ENCODE measurements at places on chromosomes 6 and 20. TPM values are rescaled to one million over a fixed set of nuclear protein-coding genes. Genes with fewer than 3 reads are reported as not detected.

DNA sequence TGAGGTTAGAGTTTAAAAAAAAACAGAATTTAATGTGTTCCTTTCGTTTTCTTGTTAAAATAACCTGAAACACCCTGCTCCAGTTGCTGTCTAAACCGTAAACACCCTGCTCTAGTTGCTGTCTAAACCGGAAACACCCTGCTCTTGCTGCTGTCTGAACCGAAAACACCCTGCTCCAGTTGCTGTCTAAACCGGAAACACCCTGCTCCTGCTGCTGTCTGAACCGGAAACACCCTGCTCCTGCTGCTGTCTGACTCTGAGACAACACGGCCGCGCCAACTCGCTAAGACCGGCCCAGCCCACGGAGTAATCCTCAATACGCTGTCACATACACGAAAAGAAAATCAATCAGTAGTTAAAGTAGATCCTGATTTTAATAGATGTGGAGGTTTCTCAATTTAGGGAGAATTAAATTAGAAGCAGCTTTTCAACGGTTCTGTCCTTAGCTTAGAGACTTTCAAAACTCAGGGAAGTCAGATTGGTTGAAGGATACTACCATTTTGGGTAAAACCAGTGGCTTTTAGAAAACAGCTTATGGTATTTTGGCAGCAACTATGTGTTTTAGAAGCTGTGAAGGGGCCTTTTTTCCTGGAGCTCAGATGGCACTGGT lies 98.3 kb downstream of the RAMACL start:
- H3K4me3 ChIP-seq, result peak overlapping the region; percentile 40
- peak overlapping the region; percentile 99 for H3K27ac ChIP-seq
- H3K27me3 ChIP-seq, result no peaks in the 10 kb centered on the region
- peaks cover 26% of the 10 kb centered on the region for H3K4me1 ChIP-seq
- DNase-seq, result peak; percentile 81
- peaks cover 29% of the 10 kb centered on the region for H3K36me3 ChIP-seq

- H3K36me3 ChIP-seq, result peaks cover 1% of the 10 kb centered on the region
- H3K27ac ChIP-seq, result no peak overlapping the region
- no peaks in the 10 kb centered on the region for H3K27me3 ChIP-seq
- H3K4me1 ChIP-seq, result peaks cover 57% of the 10 kb centered on the region
Measured at GRCh38 chr6:118717106-118717505, 65.7 kb upstream of the CEP85L start.

- no peak overlapping the region for H3K4me3 ChIP-seq
- peaks cover 2% of the 10 kb centered on the region for H3K36me3 ChIP-seq
Measured at GRCh38 chr6:135675862-135676261, 175.6 kb upstream of the PDE7B start.

- no peaks in the 10 kb centered on the region for H3K4me1 ChIP-seq
- DNase-seq, result no peak
- H3K27ac ChIP-seq, result no peak overlapping the region
- H3K4me3 ChIP-seq, result no peak overlapping the region
- no peaks in the 10 kb centered on the region for H3K36me3 ChIP-seq
Measured at GRCh38 chr6:104656235-104656634, 203.5 kb downstream of the HACE1 start.

GRCh38 chr6:136701045-136701444 lies 91.2 kb downstream of the MAP3K5 start:
- no peak for DNase-seq
- H3K4me3 ChIP-seq, result no peak overlapping the region
- H3K27ac ChIP-seq, result no peak overlapping the region
- peaks cover 37% of the 10 kb centered on the region for H3K36me3 ChIP-seq
- H3K4me1 ChIP-seq, result peaks cover 33% of the 10 kb centered on the region

DNA sequence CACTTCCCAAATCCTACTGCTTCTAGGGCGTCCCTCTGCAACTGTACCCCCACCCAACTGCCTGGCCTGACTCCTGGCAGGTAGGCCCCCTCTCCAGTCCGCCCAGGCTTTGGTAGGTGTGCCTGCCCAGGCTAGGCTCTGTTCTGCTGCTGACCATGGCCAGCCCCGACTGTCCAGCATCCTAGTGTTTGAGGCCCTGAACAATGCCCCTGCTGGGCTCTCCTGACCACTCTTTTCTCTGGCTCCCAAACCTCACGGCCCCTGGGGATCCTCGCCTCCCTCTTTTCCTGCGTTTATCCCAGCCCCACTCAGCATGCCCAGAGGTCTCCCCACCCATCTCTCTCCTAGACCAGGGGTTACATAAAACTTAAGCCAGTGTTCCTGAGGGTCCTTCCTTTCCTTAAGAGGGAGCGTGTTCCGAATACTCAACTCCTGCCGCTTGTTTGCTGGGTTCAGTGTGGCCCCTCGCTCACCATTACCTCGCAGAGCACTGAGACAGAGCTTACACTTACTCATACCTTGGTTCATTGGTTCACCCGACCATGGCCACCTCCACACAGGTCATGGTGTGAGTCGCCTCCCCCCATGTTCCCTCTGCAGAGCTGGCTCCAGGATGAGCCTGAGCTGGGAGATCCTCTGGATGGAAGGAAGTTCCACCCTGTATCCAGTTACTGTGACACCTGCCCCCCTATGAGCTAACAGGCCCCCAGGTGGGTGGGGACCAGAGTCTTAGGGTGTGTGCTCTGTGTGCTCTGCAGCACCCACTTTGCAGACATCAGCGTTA lies 21.0 kb upstream of the MYT1 start:
- H3K27me3 ChIP-seq, result no peaks in the 10 kb centered on the region
- no peak overlapping the region for H3K27ac ChIP-seq
- no peaks in the 10 kb centered on the region for H3K4me1 ChIP-seq
- no peak overlapping the region for H3K4me3 ChIP-seq

DNA sequence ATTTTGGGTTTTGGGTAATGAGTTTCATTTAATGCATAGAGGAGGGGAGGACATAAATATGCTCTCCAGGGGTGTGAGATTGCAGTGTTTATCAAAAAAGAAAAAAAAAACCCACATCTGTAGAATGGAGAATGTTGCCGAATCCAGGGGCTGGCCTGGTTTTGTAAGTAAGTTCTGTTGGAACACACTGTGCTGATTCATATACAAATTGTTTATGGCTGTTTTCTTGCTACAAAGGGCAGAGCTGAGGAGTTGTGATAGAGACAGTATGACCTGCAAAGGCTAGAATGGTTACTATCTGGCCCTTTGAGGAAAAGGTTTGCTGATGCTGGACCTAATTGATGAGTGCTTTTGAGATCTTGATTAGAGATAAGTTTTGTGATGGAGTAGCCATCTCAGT lies 30.4 kb downstream of the SCAF8 start:
- peak overlapping the region; percentile 65 for H3K27ac ChIP-seq
- peaks cover 25% of the 10 kb centered on the region for H3K36me3 ChIP-seq
- H3K4me3 ChIP-seq, result no peak overlapping the region
- no peak for DNase-seq
- H3K27me3 ChIP-seq, result no peaks in the 10 kb centered on the region

DNA sequence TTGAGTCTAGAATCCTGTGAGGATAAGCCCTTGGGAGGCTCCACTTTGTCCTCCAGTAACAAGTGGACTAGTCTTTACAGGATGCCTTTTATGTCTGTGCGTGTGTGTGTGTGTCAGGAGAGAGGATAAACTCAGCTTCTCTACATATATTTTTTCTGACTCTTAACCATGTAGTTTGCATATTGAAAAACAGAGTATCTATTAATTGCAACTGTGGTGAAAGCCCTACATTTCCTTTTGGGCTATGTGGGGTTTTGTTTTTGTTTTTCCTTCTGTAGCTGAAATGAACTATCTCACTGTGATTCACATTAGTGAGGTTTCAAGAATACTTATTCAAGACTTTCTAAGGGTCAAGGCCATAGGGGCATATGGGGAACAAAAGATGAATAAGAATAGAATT lies 17.7 kb downstream of the TPBG start:
- no peak overlapping the region for H3K4me3 ChIP-seq
- no peak overlapping the region for H3K27ac ChIP-seq
- no peaks in the 10 kb centered on the region for H3K4me1 ChIP-seq

DNA sequence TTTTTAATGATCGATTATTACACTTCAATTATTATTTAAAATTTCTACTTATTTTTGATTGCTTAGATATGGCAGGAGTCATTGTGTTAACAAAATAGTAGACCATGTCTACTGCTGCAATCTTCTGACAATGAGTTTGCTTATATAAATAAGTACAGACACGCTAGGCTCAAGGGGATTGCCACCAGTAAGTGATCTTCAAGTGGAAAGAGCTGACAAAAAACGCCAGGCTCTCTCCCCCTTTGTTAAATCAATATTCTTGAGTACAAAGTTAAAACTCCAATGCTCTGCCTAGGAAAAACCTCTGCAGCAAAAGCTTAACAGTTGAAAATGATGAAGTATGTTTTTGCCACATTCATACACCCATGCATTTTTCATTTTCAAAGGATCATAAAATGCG lies 738.1 kb downstream of the HDGFL1 start:
- H3K36me3 ChIP-seq, result no peaks in the 10 kb centered on the region
- no peaks in the 10 kb centered on the region for H3K27me3 ChIP-seq
- DNase-seq, result no peak
- no peak overlapping the region for H3K27ac ChIP-seq
- H3K4me1 ChIP-seq, result no peaks in the 10 kb centered on the region

DNA sequence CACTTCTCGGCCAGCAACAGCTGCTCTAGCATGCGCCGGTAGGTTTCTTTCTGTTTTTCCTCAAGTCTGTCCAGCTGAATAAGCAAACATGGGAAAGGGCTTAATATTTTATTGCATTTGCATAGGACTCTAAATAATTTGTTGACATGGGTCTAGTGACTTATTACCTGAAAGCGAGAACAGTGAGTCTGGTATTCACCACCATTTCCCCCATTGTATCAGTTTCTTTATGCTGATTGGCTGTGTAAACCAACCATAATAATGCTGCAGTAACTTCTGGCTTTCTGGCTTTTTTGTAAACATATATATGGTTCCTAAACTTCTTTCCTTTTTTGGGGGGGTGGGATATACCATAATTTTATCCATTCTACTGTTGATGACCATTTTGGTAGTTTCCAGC lies 69.1 kb upstream of the TMEM30A start:
- H3K27me3 ChIP-seq, result peaks cover 29% of the 10 kb centered on the region
- no peaks in the 10 kb centered on the region for H3K36me3 ChIP-seq
- H3K27ac ChIP-seq, result no peak overlapping the region
- peaks cover 1% of the 10 kb centered on the region for H3K4me1 ChIP-seq

GRCh38 chr6:17042422-17043147 lies 59.3 kb upstream of the STMND1 start:
- H3K4me3 ChIP-seq, result no peak overlapping the region
- DNase-seq, result no peak
- no peaks in the 10 kb centered on the region for H3K36me3 ChIP-seq
- H3K27me3 ChIP-seq, result peaks cover 14% of the 10 kb centered on the region

DNA sequence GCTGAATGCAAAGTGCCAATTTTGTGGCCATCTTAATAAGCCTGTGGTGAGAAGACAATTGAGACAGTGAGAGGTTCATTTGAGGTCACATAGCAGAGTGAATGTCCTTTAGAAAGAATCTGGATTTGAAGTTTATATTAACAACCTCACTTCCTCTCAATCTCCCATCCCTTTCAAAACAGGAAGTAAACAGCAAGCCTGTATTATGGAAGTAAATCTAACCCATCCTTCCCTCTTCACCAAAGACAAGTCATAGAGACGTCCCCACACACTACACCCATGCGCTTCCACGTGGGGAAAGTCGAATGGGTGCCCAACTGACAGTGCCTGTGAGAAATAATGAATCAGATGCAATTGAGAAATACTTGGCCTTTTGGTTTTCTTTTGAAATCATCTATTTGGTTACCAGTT lies 28.8 kb upstream of the CCND3 start:
- peaks cover 27% of the 10 kb centered on the region for H3K36me3 ChIP-seq
- H3K27me3 ChIP-seq, result no peaks in the 10 kb centered on the region
- DNase-seq, result no peak
- peaks cover 55% of the 10 kb centered on the region for H3K4me1 ChIP-seq
- peak overlapping the region; percentile 83 for H3K27ac ChIP-seq

- H3K4me3 ChIP-seq, result no peak overlapping the region
- DNase-seq, result no peak
Measured at GRCh38 chr6:127793396-127793795, 107.5 kb downstream of the THEMIS start.

Gene PXMP4
- 21.8 TPM for total RNA-seq

Gene SLC16A10
- total RNA-seq, result 3.2 TPM

Gene C6orf163
- total RNA-seq, result 2.0 TPM

Gene ESR1
- total RNA-seq, result 1.00 TPM

Gene OLIG3
- not detected for total RNA-seq

Gene NXT1
- total RNA-seq, result 28.2 TPM
